ENCODE measurements at places on chromosomes 2 and 18.

DNA sequence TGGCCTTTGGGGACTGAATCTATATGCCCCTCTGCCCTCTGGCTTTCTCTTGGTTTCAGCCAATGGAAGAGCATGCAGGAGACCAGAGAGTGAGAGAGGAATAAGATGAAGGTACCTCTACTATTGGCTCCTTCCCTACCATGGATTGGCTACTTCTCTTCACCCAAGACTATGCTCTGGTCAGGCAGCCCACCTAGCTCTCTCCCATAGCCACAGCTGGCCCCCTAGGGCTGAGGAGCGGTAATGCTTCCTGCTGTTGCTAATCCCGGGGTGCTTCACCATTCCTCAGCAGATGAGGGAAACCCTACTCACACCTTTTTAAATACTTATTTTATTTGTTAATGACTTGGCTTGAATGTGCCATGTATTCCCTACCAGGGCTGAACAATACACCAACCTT lies 142.4 kb downstream of the MREG start:
- ATAC-seq = peak; percentile 57

DNA sequence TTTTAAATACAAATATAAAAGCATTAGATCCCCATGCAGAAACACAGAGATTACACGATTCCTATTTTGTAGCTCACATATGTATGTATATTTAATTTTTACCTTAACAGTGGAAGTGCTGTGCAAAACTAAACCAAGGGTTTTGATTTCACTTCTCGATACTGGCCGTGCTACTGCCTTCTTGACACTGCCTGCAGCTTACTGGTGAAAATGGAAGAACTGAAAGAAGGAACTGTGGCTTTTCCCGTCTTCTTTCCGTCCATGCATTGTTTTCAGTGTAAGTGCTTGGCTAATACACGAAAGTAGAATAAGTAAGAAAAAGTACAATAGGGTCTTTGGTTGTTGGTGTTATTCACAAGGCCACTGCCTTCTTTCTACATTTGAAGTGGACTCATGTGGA lies 129.5 kb downstream of the NDUFA10 start:
- ATAC-seq = no peak

DNA sequence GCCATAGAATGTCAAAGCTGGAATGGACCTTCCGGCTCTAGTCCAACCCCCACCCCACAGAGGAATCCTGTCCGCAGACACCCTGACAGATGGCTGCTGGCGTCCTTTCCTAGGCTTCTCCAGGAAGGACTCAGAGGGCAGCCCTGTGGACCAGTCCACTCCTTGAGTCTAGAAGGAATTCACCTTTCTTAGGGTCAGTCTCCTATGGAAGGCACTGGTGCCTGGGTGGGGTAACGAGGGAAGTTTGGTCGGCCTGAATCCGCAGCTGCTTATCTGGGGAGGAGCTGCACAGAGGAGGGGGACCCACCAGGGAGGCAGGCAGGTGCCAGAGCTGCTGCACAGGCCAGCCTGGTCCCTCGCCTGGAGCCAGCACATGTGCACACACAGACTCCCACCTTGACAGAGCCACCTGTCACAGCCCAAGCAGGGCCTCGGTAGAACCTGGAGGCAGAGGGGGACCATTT lies 2.5 kb downstream of the DNMT3A start:
- ATAC-seq = no peak

DNA sequence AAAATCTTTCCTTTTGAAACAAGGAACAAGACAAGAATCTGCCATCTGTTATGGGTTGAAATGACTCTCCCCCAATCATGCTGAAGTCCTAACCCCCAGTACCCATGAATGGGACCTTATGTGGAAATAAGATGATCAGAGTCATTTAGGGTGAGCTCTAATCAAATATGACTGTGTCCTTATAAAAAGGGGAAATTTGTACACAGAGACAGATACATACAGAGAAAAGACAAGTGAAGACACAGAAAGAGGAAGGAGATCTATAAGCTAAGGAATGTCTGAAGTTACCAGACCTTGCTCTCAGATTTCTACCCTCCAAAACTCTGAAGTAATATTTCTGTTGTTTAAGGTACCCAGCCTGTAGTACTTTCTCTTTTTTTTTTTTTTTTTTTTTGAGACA lies 15.7 kb downstream of the TGFBRAP1 start:
- ATAC-seq = no peak

- ATAC-seq = peak; percentile 86
Measured at GRCh38 chr18:79964330-79965118, at the start of gene HSBP1L1. Gene HSBP1L1 (plus strand): TSS chr18:79964643. CDS start chr18:79964736, 93 bp downstream.

DNA sequence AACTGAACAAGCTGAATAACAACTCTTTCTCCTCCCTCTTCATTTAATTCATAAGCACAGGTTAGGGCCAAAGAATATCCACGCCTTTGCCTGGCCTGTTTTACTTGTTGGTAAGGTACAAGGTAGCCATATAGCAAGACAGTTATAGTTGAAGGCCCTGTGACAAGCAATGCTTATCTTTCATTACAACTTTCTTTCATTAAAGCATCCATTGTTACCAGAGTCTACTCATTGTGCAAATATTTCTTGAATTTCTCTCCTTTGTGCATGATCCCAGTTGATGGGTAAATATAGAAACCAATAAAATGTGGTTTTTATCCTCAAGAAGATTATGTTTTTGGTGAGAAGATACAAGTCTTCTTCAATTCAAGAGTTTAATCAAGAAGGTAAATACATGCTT lies 140.2 kb downstream of the UBE2E3 start:
- no peak for ATAC-seq

DNA sequence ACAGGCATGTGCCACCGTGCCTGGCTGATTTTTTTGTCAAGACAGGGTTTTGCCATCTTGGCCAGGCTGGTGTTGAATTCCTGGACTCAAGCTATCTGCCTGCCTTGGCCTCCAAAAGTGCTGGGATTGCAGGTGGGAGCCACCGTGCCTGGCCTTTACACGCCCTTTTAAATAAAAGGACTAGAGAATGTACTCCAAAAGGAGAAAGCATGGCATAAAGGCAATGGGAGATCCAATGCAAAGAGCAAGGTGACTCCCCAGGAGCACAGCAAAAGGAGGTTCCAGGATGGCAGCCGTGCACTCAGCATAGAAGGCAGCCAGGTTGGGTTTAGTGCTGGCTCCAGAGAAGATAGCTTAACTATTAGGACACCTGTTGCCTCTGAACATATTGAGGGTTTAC lies 27.1 kb downstream of the ASB1 start:
- no peak for ATAC-seq
